ENCODE measurements at places on chromosomes 5 and 9.

DNA sequence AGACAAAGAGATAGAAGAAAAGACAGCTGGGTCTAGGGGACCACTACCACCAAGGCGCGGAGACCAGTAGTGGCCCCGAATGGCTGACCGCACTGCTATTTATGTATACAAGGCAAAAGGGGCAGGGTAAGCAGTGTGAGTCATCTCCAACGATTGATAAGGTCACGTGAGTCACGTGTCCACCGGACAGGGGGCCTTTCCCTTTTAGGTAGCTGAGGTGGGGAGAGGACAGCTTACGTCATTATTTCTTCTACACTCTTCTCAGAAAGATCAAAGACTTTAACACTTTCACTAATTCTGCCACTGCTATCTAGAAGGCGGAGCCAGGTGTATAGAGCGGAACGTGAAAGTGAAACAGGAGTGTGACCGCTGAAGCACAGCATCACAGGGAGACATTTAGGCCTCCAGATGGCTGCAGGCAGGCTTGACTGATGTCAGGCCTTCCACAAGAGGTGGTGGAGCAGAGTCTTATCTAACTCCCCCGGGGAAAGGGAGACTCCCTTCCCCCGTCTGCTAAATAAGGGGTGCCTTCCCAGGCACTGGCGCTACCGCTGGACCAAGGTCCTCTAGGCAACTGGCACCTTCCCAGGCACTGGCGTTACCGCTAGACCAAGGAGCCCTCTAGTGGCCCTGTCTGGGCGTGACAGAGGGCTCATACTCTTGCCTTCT is 6.1 kb upstream of the PRR16 start:
- DNase-seq: peak; percentile 76

- no peak for DNase-seq
These were observed 34.1 kb upstream of the NANS start for GRCh38 chr9:98022447-98022846.

DNA sequence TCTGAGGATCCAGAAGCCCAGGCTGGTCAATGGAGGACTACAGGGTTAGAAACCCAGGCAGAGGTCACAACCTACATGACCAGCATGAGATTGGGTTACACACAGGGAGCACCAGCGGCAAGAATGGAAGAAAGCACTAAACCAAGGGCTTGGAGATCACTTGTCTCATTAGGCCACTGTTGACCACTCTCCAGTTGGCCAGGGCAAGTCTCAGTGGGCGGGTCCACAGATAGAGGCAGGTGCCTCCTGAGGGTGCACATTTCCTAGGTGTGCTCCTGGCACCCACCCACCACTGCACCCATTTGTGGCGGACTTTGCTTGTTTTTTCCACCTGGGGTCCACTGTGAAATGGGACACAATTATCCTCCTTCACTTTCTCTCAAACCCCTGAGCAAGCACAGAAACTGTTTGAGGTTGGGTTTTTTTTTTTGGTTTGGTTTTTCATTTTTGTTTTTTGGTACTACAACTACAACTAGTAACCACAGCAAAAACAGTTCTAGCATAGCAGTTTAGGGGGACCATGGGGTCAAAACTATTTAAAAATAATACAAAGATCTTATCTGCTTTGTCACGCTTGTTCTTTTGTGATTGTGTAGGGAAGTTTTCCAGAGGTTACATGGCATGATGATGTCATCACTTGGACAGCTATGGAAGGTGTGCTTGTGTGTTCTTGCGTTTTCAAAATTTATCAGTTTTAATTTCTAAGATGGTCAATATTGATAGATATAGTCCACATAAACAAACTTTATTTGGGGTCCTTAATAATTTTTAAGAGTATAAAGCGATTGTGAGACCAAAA is 6.1 kb downstream of the NPR2 start:
- no peak for DNase-seq

DNA sequence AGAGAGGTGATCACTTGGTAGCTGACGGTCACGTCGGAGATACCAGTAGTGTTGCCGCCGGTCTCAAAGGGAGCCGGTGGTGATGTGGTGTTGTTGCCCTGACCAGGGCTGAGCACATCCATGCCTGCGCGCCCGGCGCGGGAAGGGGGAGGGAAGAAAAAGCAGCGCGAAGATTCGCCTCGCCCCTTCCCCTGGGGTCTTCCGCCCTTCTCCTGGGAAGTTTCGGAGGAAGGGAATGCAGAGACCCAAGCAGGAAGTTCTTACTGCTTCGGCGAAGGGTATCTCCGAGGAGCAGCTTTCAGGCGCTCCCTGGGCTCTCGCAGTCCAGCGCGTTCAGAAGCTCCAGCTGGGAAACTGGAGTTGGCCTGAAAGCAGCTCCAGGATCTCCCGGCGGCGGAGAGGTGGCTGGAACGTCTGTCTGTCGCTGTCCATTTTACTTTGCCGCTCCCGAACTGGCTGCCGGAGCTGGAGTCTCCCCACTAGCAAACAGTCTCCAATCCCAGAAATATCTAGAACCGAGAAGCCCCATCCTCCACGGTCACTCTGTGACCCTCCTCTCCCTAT is 565 bp downstream of the HTR1A start:
- no peak for DNase-seq

DNA sequence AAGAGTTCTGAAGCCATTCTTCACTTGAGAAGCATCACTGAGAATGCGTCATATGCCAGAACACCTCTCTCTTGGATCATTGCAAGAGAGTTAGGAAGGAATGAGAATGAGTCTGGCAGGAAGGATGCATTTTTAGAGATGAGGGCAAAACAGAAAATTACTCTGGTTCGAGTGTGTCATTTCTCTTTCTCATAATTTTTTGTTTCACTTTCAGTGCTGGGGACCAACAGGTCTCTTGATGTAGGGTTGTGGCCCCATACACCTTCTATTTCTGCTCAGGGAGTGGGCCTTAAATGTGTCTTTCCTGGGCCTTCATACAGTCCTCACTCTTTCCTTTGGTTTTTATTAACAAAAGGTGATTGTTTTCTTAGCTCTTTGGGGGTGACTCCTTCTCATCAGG is 302.4 kb downstream of the NR3C1 start:
- DNase-seq: no peak

GRCh38 chr5:14011089-14012020 is 66.9 kb upstream of the DNAH5 start:
- DNase-seq: peak; percentile 88

- no peak for DNase-seq
These were observed 209.4 kb upstream of the IL12B start for GRCh38 chr5:159539678-159540077.

DNA sequence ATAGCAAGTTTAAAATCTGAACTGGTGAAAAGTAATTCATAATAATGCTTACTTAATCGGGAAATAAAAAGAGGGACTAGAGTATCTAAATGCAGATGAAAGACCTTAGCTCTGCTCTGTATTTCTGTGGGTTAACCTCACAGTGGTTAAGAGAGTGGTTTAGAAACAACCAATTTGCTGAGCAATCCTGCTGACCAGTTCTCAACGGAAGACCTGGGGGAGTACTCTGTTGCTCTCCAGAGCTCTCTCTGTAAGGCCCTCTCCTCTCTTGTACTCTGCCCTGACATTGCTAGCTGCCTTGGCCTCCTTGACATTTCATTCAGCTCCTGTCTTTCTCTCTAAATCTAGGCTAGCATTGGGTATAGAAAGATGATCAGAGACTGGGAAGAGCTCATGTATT is 1186.6 kb upstream of the SEMA6A start:
- DNase-seq: no peak

All from ACHN (cell line).